K562 (cell line): ENCODE measurements at places on chromosomes 2 and 18. TPM values are rescaled to one million over a fixed set of nuclear protein-coding genes. Genes with fewer than 3 reads are reported as not detected.
A peak's percentile ranks its signal among the peaks of the same experiment; 100 is the strongest.

The SPP2 gene
- not detected in 2 replicates for total RNA-seq

The AQP4 gene
- total RNA-seq = 0.18 and 0.31 TPM in 2 replicates

The LOXHD1 gene
- total RNA-seq = not detected in 2 replicates

The ABCG5 gene
- not detected in 2 replicates for total RNA-seq

The POMC gene
- not detected in 2 replicates for total RNA-seq

GRCh38 chr18:65955747-65956146, 204.9 kb downstream of the CDH7 start:
- DNase-seq = no peak

DNA sequence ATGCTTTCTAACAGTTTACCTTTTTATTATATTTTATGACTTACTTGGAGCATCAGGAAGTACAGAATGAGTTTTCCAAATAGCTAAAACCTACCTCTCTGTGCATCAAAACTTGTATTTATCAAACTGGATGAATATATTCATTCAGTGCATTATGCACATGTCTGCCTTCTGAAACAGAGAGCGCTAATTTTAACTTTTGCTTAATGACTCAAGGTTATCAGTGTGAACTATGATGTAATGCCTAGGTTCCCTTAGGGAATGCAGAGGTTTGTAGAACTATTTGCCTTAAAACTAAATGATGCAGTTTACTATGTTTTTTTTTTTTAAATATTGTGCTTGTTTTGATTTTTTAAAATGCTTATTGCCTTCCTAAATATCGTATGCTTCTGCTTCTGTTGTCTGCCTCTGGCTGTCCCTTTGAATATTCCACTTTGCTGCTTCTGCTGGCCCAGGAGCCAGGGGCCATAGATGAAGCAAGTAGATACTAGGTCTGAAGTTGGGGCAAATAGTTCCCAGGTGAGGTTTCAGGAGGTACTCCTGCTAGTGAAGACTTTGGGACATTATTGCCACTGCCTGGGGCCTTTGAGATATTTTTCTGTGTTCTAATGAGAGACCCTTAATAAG, 16.5 kb downstream of the TMEM178A start:
- no peak for DNase-seq

GRCh38 chr18:31603315-31603714, 11.6 kb downstream of the TTR start:
- no peak for DNase-seq

DNA sequence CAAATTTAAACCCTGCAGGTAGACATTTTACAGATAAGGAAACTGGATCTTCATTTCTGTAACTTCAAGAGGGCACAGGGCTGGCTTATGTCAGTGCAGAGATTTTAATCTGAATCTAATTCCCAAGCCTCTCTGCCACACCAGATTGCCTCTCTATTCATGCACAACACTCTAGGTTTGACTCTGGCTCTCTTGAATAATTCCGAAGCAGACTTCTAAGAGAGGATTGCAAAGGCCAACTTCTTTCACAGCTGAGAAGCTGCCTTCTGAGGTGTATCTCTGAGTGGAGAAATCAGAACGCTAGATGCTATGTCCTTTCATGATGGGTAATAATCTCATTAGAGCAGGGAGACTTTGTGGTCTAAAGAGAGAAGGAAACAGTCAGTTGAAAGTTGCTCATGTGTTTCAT, 20.1 kb upstream of the MGAT5 start:
- no peak for DNase-seq

DNA sequence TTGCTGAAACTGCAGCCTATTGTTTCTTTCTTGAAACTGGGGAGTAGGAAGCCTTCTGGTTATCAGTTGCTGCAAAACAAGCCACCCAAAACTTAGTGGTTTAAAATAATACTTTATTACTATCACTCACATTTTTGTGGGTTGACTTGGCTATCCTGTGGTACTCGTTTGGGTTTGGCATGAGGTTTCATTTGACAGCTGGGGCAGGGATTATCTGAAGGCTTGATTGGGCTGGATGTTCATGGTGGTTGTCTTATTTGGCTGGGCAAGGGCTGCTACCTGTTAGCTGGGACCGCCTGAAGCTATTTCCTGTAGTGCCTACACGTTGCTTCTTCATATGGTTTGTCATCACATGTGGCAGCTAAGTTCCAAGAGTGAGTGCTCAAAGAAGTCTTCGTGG, 122.3 kb downstream of the PLCL1 start:
- DNase-seq = peak; percentile 40

GRCh38 chr2:11145350-11145749, 9.9 kb upstream of the SLC66A3 start:
- DNase-seq = no peak

DNA sequence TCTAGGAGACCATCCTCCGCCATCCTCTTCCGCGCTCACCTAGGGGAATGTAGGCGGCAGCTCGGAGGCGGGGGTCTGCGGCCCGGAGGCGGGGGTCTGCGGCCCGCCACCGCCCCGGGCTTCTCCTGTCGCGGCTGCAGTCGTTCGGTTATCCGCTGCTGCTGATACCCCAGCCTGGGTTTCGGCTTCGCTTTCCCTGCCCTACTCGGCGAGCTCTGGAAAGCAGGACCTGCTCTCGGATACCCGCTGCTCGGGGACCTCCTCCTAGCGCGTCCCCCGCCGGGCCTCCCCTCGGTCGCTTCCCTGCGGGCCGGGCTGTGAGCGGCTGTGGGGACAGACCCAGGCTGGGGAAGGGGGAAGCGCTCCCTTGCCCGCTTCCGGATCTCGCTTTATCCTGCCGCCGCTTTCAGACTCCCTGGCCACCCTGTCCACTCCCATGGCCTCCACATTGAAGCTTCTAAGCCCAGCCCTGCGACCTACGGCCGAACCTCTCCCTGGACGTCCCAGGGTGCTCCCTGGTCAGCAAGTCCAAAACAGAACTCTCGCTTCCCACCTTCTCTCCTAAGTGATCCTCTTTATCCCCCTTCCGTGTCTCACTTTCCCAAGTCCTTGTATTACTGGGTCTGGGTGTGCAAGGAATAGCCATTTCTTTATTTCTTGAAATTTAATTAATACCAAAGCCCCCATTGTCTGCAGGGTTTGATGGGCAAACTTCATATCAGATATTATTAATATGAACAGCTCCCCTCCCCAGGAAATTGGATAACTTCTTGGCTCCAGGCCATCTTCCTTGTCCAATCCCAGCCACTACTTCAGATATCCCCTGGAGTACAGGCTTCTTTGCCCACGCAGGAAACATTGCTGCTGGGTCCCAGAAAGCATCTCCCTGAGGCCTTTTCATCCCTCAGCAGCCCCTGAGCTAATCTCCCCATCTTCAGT, 769 bp downstream of the FKBP1B start:
- no peak for DNase-seq

DNA sequence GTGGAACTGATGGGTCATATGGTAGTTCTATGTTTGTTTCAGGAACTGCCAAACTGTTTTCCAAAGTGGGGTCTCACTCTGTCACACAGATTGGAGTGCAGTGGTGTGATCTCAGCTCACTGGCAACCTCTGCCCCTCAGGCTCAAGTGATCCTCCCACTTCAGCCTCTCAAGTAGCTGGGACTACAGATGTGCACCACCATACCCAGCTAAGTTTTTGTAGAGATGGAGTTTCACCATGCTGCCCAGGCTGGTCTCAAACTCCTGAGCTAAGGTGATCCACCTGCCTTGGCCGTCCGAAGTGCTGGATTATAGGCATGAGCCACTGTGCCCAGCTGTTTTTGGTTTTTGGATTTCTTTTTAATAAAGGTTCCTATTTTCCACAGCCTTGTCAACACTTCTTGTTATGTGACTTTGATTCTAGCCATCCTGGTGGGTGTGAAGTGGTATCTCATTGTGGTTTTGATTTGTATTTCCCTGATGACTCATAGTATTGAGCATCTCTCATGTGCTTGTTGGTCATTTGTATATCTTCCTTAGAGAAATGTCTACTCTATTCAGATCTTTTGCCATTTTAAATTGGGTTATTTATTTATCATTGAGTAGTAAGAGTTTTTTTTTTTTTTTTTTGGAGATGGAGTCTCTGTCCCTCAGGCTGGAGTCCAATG, 22.8 kb downstream of the NPC1 start:
- DNase-seq = no peak

GRCh38 chr18:58544616-58545337, 84.1 kb downstream of the ALPK2 start:
- no peak for DNase-seq
